ENCODE measurements at places on chromosomes 6 and 20.

GRCh38 chr6:94065707-94066337 is 646.5 kb upstream of the EPHA7 start:
- no peak for DNase-seq

- DNase-seq: no peak
Measured at GRCh38 chr6:53573299-53573698, 28.4 kb upstream of the GCLC start.

DNA sequence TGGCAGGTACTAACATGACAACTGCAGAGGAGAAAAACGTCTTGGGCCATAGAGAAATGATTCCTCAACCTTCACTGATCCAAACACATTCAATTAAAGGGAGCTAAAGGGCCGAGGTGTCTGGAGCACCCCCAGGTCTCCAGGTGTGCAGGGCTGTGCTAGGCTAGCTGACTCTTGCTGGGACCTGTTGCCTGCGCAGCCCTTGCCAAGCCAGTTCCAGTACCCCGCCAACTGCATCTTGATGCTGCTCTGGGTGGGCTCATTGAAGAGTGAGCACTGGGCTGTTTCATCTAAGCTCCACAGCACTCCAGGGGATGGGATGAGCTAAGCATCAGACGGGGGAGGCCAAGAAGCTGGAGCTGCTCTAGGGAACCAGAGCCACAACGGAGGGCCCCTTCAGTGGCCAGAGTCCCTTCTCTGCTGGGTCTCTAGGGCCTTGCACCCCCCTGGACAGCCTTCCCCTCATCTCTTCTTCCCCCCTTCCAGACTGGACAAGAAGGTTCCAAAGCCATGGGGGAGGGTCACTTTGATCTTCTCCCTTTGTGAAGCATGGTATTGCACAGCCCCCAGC is 15.9 kb downstream of the LEMD2 start:
- DNase-seq: no peak

- DNase-seq: no peak
Measured at GRCh38 chr6:131999545-132000146, 48.5 kb upstream of the CCN2 start.

DNA sequence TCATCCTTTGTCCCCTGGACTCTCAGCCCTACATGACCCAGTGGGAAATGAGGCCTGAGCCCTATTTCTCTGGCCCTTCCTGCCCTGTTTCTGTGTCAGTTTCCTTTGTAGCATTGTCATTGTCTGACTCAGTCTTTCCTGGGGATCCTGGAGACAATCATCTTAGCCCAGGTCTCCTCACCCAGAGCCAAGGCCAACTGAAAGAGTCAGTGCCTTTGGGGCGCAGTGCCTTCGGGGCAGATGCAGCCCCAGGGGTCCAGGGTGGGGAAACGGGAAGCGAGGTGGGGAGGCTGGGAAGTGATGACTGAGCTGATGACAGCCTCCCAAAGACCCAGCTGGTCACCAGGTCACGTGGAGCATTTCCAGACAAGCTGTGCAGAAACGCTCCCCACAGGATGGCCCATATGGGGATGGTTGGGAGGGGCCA is 93.3 kb upstream of the SULF2 start:
- DNase-seq: no peak

- DNase-seq: no peak
Measured at GRCh38 chr20:50543326-50543725, 33.1 kb downstream of the PTPN1 start.

DNA sequence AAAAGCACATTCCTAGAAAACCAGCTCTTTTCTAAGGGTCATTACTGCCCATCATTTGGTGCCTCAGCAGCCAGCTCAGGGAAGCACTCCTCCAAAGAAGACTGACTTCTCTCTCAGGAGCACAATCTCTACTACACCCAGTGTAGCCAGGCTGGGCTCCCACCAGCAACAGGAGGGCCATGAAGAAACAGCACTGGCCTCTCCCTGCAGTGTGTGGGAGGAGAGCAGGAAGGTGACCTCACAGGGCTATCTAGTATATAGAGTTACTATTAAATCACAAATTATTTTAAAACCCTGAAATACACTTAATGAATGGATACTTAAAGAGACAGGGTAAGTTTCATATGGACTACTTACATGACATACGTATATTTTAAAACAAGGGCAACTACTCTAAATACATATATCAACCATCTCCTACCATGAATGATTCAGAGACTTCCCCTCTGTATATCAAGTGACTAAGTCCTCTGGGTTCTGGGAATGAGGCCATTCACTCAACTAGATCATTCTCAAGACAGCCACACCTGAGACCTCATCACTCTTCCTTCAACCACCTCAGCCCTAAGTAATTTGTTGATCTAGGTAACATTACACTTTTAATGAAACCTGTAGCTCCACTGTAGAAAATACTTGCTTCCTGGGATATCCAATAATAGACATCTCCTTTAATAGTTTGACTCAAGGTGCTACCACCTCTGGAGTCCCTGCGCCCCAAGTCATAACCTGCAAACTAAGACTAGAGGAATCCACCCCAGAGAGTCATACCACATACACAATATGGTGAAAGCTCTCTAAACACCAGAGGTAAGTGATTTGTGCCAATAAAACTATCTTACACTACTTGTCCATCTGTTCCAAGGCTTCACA is 25.2 kb downstream of the TBX18 start:
- no peak for DNase-seq

- DNase-seq: no peak
Measured at GRCh38 chr6:25112322-25112773, 166.8 kb upstream of the CARMIL1 start.

DNA sequence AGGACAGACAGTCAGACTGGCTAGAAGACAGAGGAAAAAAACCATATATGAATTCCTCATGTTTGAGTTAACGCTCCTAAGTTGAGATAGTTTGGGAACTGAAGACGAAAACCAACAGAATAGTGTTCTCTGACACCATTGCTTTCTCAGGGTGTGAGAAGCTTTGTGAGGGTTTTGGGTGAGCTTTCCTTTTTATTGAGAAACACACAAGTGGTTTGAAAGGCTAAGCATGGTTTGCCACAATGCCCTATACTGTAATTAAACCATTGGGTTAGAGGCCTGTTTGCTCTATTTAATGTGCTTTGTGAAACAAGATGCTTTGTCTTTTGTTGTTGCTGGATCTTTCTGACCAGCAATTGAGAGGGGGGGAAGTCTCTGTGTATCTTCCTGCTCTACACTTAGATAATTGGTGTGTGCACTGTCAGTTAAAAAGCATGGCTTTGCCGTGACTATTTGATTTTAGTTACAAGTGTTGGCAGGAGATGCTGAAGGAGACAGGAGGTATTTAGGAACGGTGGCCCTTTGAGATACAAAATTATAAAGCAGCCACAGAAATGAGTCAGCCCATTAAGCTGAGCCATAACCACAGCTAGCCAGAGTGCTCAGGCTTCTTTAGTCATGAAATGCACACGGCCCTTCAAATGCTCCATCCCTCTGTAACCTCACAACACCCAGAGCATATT is 273.0 kb upstream of the PREP start:
- no peak for DNase-seq

GRCh38 chr6:42009844-42010184 is 40.5 kb upstream of the TAF8 start:
- DNase-seq: no peak

DNA sequence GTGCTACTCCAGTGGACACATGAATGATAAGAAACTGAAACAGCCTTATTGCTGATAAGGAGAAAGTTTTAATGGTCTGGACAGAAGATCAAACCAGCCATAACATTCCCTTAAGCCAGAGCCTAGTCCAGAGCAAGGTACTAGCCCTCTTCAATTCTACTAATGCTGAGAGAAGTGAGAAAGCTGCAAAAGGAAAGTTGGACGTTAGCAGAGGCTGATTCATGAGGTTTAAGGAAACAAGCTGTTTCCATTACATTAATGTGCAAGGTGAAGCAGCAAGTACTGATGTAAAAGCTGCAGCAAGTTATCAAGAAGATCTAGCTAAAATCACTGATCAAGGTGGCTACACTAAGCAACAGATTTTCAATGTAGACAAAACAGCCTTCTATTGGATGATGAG is 634.4 kb downstream of the KIF16B start:
- DNase-seq: no peak

DNA sequence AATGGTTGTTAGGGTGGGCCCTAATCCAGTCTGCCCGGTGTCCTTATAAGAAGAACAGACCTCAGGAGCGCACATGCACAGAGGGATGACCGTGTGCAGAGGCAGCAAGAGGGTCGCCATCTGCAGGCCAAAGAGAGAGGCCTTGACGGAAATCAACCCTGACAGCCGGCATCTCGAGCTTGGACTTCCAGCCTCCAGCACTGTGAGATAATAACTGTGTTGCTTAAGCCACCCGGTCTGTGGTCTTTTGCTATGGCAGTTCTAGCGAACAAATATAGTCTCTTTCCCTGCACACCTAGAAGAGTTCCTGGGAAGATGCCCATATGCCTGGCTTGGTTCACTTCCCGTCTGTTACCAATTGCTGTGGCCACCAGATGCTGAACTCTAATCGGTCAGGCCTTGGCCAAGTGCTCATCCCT is 35.3 kb upstream of the PTGIS start:
- DNase-seq: no peak

- DNase-seq: no peak
Measured at GRCh38 chr6:75344455-75344854, 59.9 kb upstream of the TMEM30A start.

DNA sequence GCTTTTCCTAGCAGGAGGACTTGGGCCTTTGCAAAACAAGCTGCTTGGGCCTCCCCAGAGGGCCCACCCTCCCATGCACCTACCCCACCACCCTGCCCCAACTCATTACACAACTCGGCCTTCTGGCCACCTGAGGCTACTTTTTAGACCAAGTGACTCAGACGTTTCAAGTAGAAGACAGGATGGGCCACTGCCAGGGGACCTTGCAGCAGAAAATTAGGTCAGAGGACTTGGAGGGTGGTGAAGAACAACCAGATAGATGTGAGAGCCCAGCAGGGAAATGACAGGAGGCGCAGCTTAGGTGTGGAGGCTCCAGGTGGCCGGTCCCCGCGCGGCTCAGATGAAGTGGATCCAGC is 1.4 kb downstream of the PPP1R3D start:
- peak; percentile 23 for DNase-seq

DNA sequence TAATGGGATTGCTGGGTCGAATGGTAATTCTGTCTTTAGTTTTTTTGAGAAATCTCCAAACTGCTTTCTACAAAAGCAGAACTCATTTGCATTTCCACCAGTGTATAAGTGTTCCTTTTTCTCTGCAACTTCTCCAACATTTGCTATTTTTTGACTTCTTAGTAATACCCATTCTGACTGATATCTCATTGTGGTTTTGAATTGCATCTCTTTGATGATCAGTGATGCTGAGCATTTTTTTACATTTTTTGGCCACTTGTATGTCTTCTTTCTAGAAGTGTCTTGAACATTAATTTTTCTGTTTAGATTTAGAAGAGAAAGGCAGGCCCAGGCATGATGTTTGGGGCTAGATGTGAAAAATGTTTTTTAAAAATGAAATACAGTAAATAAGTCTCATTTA is 553.1 kb upstream of the MAN1A1 start:
- no peak for DNase-seq
